Nephron progenitor cell (in vitro differentiated cells): ENCODE measurements at places on chromosomes 12 and 14.

- peaks cover 12% of the 10 kb centered on the region for H3K27me3 ChIP-seq
- H3K4me1 ChIP-seq = no peaks in the 10 kb centered on the region
- H3K36me3 ChIP-seq = peaks cover 16% of the 10 kb centered on the region
- no peak for DNase-seq
- H3K4me3 ChIP-seq = no peak overlapping the region
- H3K27ac ChIP-seq = no peak overlapping the region
These were observed 27.4 kb downstream of the ABCD4 start for GRCh38 chr14:74275241-74275841.

GRCh38 chr12:39235990-39236767 is 206.7 kb downstream of the KIF21A start:
- DNase-seq = no peak
- peaks cover 7% of the 10 kb centered on the region for H3K4me1 ChIP-seq
- no peak overlapping the region for H3K4me3 ChIP-seq
- no peak overlapping the region for H3K27ac ChIP-seq
- no peaks in the 10 kb centered on the region for H3K27me3 ChIP-seq

- no peaks in the 10 kb centered on the region for H3K36me3 ChIP-seq
- no peak overlapping the region for H3K27ac ChIP-seq
- H3K4me1 ChIP-seq = peaks cover 72% of the 10 kb centered on the region
- H3K27me3 ChIP-seq = peaks cover 11% of the 10 kb centered on the region
- H3K4me3 ChIP-seq = peak overlapping the region; percentile 65
These were observed 3.4 kb downstream of the APOLD1 start for GRCh38 chr12:12788675-12789368.

DNA sequence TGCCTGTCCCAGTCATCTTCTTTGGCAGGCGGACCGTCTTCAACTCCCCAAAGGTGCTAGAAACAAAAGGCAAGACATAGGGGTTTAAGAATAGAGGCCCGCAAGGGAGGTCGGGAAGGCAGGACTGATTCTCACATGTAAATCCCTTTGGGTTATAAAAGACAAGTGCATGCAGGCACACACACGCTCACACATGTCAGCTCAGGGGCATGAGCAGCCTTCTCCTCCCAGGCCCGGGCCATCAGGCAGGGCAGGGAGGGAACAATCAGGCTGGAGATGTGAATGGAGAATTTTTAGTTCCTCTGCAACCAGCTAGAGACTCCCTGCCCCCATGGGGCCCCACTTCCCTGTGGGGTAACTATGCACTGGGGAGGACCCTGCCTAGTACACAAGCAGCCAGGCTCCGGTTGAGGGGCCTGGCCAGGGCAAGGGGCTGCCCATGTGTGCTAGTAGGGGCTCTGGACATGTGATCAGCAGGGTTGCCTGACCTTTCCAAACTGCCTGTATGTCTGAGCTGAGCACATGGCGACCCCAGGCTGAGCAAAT is 107.2 kb downstream of the RBM19 start:
- H3K27ac ChIP-seq = no peak overlapping the region
- no peak overlapping the region for H3K4me3 ChIP-seq
- no peak for DNase-seq
- peaks cover 8% of the 10 kb centered on the region for H3K27me3 ChIP-seq

DNA sequence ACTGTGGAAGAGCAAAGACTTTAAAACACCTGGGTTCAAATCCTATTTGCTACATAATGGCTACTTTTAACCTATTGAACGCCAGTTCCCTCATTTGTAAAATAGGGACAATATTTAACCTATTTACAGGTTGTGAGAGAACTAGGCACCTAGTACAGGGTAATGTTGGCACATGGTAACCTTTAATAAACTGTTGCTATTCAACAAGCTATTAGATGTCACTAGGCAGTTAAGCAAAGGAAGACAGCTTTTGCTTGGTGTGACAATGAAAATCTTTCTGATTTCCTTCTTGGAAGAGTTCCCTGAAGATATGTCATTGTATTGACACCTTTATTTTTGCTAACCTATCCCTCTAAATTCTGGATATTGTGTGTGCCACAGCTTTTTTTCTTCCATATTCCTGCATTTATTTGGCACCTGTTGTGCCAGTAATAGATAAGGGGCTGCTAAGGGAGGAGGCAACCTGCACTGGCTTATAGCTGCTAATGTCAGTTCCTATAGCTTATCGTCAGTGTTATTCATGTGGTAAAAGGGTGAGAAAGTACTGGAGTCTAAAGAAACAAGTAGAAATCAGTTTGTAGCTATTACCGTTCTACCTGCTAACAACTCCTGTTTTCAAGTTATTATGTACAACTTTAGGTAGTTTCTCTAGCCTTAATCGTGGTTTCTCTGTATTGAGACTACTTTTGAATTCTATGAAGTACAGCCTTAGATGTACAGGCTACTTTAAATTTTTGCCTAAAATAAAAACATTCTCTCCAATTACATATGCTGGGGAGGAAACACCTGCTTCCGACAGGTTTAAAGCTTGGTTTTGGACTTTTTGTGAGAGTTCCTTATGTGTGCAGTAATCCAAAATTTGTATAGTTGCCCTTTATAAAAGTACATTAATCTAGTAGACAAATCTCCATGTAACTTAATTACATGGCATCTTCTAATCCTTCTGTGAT is 24.3 kb downstream of the HIF1A start:
- peaks cover 35% of the 10 kb centered on the region for H3K36me3 ChIP-seq
- peak overlapping the region; percentile 39 for H3K27ac ChIP-seq
- H3K4me3 ChIP-seq = no peak overlapping the region
- no peaks in the 10 kb centered on the region for H3K27me3 ChIP-seq
- peaks cover 21% of the 10 kb centered on the region for H3K4me1 ChIP-seq

- peaks cover 10% of the 10 kb centered on the region for H3K36me3 ChIP-seq
- peaks cover 58% of the 10 kb centered on the region for H3K4me1 ChIP-seq
- no peak within 1 kb of the TSS for H3K4me3 ChIP-seq
- H3K27me3 ChIP-seq = peaks cover 2% of the 10 kb centered on the region
- DNase-seq = no peak
These were observed at the start of gene EVL for GRCh38 chr14:100065111-100065871. Gene EVL (plus strand): TSS chr14:100065422. CDS start chr14:100065501, 79 bp downstream.

DNA sequence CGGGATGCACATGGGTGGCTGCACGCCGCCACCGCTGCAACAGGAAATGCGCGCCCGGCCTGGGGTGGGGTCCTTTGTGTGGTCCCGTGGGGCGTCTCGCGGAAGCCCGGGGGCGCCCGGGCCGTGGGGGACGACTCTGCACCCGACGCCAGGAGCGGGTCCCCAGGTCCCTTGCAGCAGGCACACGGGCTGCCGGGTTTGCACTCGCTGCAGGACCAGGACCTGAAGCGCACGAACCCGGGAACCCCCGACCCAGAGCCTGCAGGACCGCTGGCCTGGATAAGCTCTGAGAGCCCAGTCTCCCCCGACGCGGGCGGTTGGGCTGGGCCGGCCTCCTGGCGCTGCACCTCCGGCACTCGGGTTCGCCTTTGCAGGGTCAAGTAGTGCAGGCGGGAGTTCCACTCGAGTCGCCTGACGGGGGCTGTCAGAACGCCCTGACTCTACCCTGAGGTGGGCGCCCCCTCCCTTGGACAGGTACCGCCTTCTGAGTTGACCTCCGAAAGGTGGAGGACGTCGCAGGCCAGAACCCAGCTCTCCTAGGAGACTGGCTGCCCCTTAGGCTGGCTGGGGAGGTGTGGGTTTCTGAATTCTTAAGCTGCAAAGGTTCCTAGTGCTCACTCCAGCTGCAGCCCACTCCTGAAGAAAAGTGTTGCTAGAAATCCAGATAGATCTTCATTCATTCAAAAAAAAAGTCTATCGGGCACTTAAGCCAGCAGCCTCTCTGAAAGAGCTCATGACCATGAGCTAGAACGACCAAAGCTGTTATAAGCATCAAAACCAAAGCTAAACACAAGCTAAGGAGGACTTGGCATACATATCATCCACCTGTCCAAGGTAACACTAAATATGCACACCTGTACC is 68.0 kb downstream of the RNF34 start:
- no peak for DNase-seq
- peaks cover 11% of the 10 kb centered on the region for H3K36me3 ChIP-seq
- no peak overlapping the region for H3K27ac ChIP-seq
- peak overlapping the region; percentile 65 for H3K4me3 ChIP-seq
- H3K27me3 ChIP-seq = peaks cover 6% of the 10 kb centered on the region

- H3K27ac ChIP-seq = no peak overlapping the region
- H3K4me1 ChIP-seq = peaks cover 21% of the 10 kb centered on the region
- H3K36me3 ChIP-seq = peaks cover 54% of the 10 kb centered on the region
- no peak for DNase-seq
These were observed 50.7 kb downstream of the ZC3H14 start for GRCh38 chr14:88613552-88614010.
